ENCODE measurements at places on chromosomes 4 and X.

DNA sequence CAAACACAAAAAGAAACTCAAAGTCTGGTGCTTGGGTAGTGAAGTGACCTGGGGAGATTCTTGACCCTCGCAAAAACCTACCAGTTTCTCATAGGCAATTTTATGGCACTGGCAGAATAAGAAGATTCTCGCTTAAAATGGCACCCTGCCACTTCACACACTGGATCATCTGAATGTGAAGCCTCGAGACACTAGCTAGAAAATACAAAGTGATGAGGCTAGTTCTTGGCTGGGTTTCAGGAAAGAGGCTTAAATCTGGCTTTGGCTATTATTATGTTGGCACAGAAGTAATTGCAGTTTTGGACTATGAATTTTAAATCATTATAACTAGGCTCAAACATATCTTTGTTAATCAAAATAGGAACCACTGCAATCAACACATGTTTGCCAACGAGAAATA is 634.7 kb upstream of the BOD1L1 start:
- DNase-seq, result no peak

- DNase-seq, result peak; percentile 66
Measured at GRCh38 chr4:168076989-168077725, 15.2 kb upstream of the ANXA10 start.

- DNase-seq, result no peak
Measured at GRCh38 chrX:84710611-84711010, 208.4 kb upstream of the HDX start.

DNA sequence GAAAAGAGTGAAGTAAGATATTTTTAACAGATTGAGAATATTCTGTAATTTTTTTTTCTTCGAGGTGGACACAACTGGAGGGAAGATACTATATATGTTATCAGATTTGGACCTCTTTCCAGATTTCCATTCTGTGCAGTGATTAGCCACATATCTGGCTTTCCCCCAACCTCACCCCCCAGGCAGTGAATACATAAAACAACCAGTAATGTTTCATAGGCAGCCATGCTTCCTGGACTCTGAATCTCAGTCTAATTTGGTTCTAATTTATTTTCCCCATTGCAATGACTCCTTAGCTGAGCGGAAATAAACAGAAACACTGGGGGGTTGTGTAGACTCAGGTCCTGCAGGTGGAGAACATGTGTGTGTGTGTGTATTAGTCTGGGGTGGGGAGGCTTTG is 226.5 kb downstream of the FBXW7 start:
- DNase-seq, result no peak

GRCh38 chr4:149980941-149981340 is 97.3 kb upstream of the DCLK2 start:
- DNase-seq, result peak; percentile 67

GRCh38 chr4:41258783-41259182 is 2.1 kb downstream of the UCHL1 start:
- peak; percentile 58 for DNase-seq

Data from RKO (cell line).